Stimulated activated CD4-positive, alpha-beta T cell treated with anti-CD3 and anti-CD28 coated beads, Interleukin-1b, Interleukin-23, amount 100 ng/mL, for 1 hour (primary cell): ENCODE measurements at places on chromosomes 16 and 17.
A peak's percentile ranks its signal among the peaks of the same experiment; 100 is the strongest.

DNA sequence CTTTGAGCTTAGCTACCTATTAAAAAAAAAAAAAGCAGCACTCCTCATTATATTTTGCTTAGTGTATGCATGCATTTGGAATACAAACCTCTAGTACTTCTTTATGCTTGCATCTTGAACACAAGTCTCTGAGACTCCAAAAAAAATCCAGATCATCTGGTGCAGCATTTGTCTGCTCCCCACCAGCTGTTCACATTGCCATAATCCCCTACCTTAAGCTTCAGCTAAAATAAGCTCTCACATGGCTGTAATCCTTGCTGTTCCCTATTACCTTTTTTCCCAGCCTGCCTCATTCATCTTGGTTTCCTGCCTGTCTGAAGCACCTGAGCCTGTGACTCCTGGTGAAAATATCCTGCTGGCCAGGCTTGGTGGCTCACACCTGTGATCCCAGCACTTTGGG lies 7.5 kb upstream of the NFATC2IP start:
- DNase-seq = no peak

DNA sequence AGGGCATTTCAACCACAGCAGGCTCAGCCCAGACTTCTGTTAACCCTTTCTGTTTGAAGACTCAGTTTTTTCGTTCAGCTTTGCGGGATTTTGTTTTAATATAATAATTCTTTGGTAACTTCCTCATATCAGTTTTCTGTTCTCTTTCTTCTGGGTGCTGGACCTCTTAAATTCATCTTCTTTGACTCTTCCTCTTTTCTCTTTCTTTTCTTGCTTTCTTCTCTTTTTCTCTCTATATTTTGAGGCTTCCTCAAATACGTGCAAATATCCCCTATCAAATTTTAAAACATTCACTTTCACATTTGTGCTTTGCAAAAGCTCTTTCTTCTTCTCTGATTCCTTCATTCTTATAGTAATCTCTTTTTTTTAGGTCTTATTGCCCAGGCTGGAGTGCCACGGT lies 136.3 kb downstream of the HS3ST3B1 start:
- no peak for DNase-seq

DNA sequence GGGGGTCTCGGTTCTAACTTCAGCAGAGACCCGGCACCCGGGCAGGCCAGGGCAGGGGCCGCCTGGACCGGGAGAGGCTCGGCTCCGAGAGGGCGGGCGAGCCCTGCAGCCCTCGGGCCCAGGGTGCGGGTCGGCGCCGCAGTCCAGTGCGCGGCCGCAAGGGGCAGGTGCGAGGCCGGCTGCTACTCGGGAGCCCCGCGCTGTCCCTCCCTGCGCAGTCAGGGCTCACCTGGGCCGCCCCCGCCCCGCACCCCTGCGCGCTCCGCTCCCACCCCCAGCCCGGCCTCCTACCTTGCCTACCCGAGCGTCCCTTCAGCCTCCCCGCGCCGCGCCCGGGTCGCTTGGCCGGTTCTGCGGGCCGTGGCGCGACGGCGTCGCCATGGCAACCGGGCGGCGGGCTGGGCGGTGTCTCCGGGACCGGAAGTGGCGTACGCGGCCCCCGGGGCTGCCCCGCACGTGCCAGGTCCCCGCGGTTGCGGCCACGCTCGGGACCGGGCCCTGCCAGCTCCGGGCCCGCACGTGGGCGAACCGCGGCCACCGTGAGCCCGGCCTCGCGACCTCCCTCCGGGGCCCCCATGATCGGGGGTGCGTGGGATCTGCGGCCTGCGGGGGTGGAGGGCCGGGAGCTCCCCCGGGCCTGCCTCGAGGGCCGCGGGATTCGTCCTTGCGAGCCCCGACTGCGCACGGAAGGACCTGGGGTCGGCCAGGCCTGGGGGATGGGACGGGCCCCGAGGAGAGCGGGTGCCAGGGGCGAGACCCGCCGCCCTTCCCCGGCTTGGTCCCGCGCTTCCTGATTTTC lies at the start of gene CYB561:
TSS of gene CYB561 (minus strand) at position 353 of the 799 bp plus-strand sequence. CDS start 8,759 bp downstream, outside the sequence.
- DNase-seq = peak; percentile 44

DNA sequence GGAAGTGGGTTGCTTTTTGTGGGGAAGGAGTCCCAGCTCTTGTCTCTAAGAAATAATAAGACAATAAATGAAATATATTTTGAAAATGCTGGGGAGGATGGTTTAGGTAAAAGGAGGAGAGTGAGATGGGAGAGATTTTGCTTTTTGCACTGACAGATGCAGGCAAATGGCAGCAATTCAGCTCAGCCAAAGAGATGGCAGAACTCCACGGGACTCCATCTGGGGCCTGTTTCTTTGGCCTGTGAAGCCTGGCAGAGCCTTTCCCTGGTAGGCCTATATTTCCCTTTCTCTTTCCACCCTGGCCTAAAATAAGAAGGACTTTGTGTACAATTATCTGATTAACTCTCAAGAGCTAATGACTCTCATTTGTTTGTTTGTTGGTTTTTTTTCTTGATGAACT lies 1525.1 kb downstream of the CDH11 start:
- no peak for DNase-seq

DNA sequence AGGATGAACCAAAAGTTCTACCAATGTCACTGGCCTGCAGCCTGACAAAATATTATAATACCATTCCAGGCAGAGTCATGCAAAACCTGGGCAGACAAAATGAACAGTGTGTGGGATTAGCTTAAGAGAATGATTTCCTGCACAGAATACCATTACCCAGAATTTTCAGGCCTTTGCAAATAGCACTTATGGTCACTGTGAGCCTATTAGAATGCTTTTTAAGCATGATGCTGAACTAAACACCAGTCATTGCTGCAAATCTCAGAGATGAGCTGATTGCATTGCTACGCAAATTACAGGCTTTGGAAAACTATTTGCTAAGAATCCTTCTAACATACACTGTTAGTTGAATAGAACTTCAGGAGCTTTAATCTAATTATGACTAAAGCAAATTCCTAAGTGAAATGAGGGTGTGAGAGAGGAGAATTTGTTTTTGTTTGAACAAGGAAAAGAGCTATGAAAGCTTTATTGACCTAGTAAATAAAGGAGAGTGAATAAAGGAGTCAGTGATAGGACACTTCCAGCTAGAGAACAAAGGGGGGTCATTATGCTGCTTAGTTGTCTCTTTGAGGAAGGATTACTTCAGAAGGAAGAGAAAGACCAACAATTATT lies 398.8 kb downstream of the HS3ST3B1 start:
- no peak for DNase-seq

- no peak for DNase-seq
These were observed 16.1 kb downstream of the HSD11B2 start for GRCh38 chr16:67446968-67447507.

DNA sequence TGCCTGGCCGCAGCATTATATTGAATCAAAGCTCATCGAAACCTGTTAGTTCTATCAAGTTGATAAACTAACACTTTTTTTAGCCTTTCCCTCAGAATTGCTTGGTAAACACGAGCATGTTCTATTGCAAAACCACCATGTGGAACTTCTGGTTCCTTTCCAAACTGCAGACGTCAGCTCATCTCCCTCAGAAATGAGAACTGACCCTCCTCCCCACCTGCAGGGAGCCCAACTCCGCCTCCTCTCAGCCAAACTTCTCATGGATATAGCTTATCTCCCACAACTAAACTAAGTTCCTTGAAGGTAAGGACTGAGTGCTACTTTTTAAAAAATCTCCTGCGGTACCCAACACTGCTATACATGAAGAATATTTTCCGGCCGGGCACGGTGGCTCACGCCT lies 6.7 kb downstream of the SHMT1 start:
- DNase-seq = no peak

GRCh38 chr16:71264299-71264698 lies 24.9 kb downstream of the CMTR2 start:
- DNase-seq = no peak

DNA sequence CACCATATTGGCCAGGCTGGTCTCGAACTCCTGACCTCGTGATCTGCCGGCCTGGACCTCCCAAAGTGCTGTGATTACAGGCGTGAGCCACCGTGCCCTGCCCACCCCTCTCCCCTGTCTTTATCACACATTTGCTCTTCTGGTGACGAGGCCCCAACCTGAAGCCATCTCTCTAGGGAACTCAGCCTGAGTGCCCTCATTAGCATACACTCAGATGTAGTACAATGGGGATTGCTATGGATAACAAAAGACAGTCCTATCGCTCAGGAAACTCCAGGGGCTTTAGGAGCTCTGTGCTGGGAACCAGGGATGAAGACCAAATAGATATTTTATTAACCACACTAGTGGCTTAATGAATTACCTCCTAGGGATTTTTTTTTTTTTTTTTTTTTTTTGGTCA lies 100.7 kb downstream of the MARF1 start:
- no peak for DNase-seq

DNA sequence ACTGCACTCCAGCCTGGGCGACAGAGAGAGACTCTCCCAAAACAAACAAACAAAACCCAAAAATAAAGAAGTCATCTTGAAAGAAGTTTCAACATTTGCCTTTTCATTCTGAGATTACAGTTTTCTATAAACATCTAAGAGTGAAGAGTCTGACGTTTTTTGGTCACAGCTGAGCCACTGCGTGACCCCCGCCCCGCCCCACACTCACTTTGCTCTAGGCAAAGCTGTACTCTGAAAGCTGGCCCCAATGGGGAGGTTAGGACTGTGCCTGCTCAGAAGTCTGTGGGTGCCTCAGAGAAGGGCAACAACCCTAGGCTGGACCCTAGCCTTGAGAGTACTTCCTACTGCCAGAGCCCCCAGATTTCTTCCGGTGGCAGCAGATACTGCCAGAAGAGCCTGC lies 19.3 kb downstream of the CYB5D2 start:
- DNase-seq = no peak

GRCh38 chr16:65737831-65738230 lies 616.0 kb upstream of the CDH11 start:
- DNase-seq = no peak

- DNase-seq = no peak
These were observed 143.7 kb downstream of the PRKCB start for GRCh38 chr16:23979441-23979840.

DNA sequence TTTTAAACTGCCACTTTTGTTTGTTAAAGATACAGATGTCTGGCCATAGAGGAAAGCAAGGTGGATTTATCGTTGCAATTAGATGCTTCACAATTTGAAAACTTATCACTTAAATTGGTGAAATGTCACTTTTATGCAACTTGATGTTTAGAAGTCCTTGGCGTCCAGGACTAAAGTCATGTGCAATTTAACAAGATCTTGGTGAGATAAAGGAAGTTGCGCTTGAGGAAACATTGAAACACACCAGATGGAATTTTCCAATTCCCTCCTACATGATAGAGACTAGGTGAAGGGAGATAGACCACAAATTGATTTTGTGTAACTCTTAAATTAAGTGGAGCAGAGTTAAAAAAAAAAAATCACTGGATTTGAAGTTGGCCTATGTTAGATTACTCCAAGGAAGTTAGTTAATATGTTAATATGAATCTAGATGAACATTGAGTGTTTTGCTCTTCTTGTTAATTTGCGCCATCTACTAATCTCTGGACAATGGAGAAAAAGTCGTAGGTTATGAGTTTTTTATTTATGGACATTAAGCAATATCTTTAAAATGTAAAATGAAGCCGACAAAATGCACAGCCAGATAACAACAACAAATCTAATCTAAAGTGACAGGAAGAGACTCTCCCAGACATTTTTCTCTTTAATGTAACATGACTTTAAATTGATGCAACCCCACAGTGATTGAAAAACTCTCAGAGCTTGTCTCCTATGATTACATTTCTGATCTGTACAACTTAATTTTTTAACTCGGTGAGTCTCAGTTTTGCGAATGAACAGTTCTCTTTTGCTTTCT lies 119.6 kb downstream of the WWOX start:
- DNase-seq = no peak

GRCh38 chr16:57536306-57537193 lies at the start of gene CCDC102A:
Gene CCDC102A (minus strand): TSS chr16:57536571. CDS start chr16:57529177, 7,394 bp downstream.
- DNase-seq = no peak

- DNase-seq = no peak
These were observed 690 bp downstream of the RHOT1 start for GRCh38 chr17:32142857-32143526.

- DNase-seq = no peak
These were observed 5.9 kb upstream of the NUDT16L1 start for GRCh38 chr16:4687416-4687815.

- no peak for DNase-seq
These were observed 20.4 kb upstream of the MRPS23 start for GRCh38 chr17:57870283-57870635.

- no peak for DNase-seq
These were observed 21.3 kb downstream of the MBTPS1 start for GRCh38 chr16:84095466-84095865.
